ENCODE measurements at places on chromosomes 3 and 15.

GRCh38 chr15:30921106-30921505 lies 17.4 kb downstream of the FAN1 start:
- no peak for DNase-seq

DNA sequence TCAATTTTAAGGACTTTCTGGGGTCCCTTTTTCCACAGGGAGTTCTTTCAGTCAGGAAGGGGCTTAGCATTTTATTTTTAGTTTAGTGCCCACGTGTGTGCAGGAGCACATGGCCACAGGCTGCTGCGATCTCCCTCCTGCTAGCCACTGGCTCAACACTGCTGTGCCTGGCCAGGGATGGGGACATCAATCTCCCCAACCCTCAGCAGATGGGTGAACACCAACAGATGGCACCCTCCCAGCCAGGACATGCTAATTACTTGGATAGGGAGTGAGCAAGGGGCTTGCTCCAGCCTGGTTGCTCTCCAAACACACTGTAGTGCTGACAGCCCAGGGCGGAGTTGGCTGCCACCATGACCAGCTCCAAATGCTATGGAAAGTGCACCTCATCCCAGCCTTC lies 7.4 kb upstream of the RIOX2 start:
- DNase-seq: no peak

DNA sequence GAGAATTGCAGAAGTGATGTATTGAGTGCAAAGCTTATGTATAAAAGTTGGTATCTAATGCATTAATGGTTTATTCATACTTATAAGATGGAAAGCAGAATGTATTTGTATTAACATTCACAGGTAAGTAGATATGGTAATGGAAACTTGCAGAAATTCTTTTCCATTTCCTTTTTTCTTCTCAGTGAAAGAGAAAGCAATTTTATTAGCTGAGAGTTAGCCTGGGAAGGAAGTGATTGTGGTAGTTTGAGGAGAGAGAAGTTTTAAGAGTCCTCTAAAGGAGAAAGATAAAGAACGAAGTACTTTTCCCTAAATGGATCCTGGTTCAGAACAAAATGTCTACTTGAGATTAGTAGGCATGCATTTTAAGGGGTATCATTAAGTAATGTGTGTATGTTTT lies 60.1 kb upstream of the OSTN start:
- DNase-seq: no peak

GRCh38 chr3:192005989-192006388 lies 545.0 kb downstream of the PYDC2 start:
- DNase-seq: no peak

GRCh38 chr15:31346367-31347066 lies 19.9 kb downstream of the KLF13 start:
- no peak for DNase-seq

DNA sequence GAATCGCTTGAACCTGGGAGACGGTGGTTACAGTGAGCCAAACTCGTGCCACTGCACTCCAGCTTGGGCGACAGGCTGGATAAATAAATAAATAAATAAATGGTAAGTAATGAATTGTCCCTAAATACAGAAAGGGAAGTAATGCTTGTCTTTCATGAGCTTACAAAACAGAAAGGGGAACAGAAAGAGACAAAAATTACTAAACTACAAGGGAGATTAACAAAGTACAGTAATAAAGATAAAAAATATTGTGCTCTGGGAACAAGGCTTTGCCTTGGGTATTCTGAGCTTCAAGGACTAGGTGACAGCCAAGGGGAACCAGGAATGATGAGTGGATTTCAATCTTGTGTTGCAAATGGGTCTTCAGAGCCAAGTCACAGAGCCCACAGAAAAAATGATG lies 9.2 kb upstream of the HLTF start:
- DNase-seq: no peak

DNA sequence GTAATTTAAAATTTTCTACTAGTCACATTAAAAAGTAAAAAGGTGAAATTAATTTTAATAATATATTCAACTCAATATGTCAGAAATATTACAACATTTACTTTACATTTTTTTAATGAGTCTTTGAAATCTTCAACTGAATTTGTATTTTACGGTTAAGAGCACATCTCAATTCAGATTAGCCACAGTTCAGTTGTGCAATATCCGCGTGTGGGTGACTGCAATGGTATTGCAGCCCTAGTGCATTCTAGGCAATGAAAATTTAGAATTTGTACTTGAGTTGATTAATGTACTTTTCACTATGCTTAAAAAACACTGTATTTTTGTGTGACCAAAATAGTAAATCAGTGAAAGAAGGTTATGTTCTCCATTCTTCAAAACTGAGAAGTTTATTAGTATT lies 57.3 kb downstream of the CEP63 start:
- no peak for DNase-seq

DNA sequence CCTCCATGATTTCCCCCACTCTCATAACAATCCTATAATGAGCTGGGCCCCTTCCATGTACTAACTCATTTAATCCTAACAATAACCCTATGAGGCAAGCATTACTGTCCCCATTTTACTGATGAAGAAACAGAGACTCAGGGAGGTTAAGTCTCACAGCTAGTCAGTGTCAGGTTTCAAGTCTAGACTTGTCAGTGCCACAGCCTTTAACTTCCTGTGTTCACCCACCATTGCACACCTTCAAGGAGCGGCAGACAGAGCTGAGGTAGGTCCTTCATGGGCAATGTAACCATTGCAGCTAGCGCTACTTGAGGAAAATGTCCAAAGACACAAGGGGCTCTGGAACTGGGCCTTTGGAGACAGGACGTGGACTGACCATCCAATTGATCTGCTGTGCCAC lies 105.8 kb upstream of the CTNNB1 start:
- no peak for DNase-seq

- DNase-seq: peak; percentile 80
These were observed 1.1 kb upstream of the SUCLG2 start for GRCh38 chr3:67655364-67656121.

GRCh38 chr3:61725851-61726333 lies 164.5 kb downstream of the PTPRG start:
- no peak for DNase-seq

Measured in erythroblast (primary cell).